Iris pigment epithelial cell (primary cell): ENCODE measurements at places on chromosomes 3 and 15.

GRCh38 chr3:66863205-66864111, 134.6 kb upstream of the KBTBD8 start:
- no peak for DNase-seq

DNA sequence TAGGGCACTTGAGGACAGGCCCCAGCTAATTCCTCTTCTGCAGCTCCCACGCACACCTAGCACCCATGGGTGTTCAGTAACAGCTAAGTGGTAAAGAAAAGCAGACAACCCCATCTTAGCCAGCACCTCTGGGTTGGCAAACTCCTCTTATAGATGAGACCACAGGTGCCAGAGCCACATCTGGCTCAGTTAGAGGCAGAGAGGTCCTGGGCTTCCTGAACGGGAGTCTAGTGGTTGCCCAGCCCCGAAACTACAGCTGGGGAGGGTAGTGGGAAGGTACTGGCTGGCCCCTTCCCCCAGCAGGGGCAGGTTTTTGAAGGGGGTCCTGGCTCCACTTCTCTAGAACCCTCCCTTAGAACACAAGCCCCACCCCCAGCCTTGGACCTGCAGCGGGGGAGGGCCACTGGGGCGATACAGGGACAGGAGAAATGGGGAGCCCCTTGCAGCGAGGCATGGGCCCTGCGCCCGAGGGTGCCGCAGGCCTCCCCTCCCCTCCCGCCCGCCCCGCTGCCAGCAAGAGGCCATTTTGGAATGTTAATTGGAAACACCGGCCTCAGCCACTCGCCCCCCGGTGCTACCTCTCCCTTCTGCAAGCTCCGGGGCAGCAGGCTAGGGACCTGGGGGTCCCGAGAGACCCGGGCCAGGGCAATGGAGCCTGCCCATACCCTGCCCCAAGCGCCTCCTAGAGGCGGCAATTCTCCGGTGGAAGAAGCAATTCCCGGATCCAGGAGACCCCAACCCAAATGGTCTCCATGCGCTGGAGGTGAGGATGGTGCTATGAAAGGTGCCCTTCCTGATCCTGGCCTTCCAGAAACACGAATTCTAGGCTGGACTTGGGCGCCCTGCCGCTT, 1.5 kb downstream of the DUSP7 start:
- no peak for DNase-seq

- DNase-seq = no peak
These were observed 44.9 kb downstream of the CD86 start for GRCh38 chr3:122100083-122100482.

DNA sequence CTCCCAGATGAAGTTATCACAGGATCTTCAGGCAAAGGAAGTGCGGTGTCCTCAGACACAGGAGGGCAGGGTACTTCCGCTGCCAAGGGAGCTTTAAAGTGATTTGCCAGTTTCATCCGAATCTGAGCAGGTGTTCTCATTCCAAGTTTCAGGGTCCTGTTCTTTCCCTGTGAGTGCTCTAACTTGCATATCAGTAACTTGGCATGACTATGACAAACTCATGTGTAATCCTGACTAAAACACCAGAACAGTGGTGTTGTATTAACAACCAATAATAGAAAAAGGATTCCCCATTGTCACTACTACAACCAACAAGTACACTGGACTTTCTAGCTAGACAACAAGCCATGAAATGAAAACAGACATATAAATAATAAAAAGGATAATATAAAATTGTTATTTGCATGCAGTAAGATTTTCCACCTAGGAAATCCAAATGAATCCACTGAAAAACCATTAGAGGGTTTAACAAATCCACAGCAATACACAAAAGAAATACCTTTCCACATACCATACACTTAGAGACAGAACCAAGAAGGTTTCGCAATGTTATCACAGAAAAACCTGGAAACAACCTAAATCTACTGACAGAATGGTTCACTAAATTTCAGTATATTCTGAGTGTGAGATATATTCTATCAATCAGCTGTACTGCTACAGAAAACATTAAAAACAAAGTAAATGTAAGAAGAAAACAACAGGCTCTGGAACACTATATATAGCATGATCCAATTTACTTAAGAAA, 40.9 kb upstream of the RPL35A start:
- peak; percentile 28 for DNase-seq

DNA sequence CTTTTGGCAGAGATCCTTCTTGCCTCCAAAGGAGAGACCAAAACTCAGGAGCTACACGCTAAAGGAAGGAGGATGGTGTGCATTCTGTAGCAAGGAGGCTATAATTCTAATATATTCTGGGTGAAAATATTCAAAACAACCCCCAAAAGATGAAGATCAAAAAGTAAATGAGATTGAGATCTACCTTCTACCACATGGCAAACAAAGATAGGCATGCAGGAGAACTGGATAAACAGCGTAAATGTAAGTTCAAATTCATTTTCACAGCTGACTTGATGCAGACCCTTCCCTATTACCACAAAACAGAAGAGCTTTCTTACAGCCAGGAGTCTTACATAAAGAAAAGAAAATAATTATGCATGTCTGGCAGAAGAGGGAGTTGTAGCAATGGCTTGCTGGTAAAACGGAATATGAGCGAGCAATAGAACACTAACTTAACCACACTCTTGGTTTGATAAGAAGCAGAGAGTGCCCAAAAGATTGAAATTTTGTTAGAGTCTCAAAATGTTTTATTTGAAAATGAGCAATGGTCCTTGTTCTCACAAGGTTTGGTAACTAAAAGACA, 272.7 kb downstream of the MECOM start:
- no peak for DNase-seq

DNA sequence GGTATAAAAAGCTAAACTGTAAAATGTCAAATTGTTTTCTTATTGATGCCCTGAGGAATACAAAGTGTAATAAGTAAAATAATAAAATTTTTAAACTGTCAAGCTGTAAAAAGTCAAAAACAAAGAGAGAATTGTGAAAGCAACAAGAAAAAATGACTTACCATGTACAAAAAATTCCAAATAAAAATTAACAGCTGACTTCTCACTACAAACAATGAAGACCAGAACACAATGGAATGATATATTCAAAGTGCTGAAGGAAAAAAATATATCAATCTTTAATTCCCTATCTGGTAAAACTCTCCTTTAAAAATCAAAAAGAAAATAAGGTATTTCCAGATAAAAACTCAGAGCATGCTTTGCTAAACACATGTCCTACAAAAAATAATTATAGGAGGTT, 883.5 kb downstream of the IGSF11 start:
- no peak for DNase-seq

DNA sequence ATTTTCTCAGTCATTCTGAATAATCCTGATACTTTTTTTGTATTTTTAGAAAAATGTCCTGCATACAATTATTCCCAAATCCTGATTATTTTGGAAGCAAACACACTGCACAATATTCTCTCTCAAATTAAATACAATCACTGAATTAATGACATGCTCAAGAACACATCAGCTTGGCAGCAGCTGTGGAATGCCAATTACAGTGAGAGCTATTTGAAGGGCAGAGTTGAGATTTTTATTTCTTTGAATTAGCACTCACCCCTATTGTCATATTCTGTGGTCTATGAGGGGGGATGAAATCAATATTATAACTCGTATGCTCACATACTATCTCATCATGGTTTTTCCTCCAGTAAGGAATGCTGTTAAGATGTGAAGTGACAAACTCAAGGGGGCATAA, 312.2 kb downstream of the CNTN3 start:
- no peak for DNase-seq

DNA sequence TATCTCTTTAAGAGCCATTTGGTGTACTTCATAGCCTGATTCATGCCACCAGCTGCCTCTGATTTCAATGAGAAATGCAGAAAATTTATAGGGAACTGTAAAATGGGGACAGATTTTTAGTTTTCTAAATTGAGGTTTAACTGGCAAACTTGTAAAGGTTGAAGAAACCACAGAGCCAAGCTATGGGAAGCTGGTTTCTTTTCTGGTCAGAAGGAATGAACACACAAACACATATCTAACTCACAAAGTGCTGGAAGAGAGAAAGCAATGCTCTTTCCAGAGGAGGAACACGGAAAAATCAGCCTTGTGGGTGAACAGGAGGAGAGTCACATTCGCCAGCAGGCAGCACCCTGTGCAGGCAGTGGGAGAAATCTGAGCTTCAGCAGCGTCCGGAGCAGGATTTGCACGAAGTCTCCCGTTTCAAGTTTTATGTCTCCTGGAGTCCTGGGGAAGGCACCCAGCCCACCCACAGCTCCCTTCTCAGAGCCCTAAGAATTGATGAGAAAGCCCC, 481 bp downstream of the MASP1 start:
- peak; percentile 54 for DNase-seq

GRCh38 chr3:125245521-125245920, 33.0 kb upstream of the SLC12A8 start:
- DNase-seq = peak; percentile 47

DNA sequence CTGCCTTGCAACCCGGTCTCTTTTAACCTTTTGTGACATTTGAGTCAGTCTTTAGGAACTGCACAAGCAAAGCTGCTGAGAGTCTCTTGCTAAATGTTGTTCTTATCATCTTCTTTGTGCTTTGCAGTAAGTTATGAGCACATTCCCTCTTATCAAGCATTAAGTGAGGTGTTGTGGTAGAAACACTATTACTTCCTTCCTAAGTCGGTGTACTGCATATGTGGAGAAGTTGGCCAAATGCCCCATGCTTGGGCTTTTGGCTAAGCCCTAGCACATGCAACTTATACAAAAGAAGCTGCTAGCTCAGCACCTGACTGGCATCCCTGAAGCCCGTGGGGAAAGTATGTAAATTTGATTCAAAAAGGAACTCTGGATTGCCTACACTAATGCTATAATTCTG, 136.5 kb upstream of the RBMS3 start:
- DNase-seq = peak; percentile 28

- no peak for DNase-seq
These were observed 21.4 kb downstream of the SIAH2 start for GRCh38 chr3:150741497-150742140.

DNA sequence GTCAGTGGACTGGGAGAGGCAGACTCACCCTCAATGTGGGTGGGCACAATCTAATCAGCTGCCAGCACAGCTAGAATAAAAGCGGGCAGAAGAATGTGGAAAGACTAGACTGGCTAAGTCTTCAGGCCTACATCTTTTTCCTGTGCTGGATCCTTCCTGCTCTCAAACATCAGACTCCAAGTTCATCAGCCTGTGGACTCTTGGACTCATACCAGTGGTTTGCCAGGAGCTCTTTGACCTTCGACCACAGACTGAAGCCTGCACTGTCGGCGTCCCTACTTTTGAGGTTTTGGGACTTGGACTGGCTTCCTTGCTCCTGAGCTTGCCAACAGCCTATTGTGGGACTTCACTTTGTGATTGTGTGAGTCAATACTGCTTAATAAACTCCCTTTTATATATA, 68.0 kb downstream of the CNTN3 start:
- no peak for DNase-seq

DNA sequence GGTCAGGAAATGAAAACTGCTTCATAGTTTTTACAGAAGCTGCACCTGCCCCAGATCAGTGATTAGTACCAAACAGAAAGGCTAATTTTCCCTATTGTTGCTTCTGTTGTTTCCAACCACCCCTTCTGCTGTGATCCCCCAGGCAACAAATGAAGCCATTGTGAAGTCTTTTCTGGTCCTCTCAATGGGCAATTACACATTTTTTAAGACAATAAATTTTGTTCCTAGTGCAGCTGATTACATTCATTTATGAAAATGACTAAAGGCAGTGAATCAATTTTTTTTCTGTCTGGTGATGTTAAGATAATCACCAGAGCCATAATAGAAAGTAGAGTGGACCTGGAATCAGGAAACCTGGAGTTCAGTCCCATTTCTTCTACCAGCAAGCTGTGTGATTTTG, 32.7 kb downstream of the GLDN start:
- DNase-seq = no peak

DNA sequence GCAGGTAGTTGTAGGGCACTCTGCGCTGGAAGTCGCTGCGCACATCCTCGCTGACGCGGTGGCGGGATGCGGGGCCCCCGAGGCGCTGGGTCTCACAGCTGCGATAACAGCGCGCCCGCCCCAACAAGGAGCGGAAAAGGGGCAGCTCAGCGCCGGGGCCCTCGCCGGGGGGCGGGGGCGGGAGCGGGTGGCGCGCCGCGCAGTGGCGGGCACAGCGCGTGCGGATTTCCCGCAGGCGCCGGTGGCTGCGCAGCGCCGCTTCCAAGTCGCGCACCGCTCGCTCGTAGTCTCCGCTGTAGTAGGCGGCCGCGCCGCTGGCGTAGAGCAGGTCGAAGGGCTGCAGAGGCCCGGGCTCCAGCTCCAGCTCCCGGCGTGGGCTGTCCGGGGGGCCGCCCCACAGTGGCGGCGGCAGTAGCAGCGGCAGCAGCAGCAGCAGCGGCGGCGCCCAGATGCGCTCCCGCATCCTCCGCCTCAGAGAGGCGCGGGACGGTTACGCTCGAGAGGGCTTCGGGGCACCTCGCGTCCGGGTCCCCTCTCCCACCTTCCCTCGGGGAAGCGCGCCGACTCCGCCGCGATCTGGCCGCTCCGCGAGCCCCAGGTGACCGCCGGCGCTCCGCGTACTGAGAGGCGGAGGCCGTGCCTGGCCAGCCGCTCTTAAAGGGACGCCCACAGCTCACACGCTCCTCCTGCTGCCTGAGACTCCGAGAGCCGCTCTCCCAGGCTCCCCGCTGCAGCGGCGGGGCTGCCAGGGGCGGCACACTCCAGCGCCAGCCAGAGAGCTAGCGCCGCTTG, at the start of gene P3H2:
Gene P3H2, minus strand, starts transcription at position 629 of the 792 bp plus-strand sequence. Its CDS starts 166 bp downstream, at position 463.
- peak; percentile 96 for DNase-seq

- DNase-seq = no peak
These were observed 27.5 kb downstream of the BHLHE40 start for GRCh38 chr3:5006755-5007202.

- DNase-seq = peak; percentile 60
These were observed 95.1 kb downstream of the LRIG1 start for GRCh38 chr3:66405701-66406091.

DNA sequence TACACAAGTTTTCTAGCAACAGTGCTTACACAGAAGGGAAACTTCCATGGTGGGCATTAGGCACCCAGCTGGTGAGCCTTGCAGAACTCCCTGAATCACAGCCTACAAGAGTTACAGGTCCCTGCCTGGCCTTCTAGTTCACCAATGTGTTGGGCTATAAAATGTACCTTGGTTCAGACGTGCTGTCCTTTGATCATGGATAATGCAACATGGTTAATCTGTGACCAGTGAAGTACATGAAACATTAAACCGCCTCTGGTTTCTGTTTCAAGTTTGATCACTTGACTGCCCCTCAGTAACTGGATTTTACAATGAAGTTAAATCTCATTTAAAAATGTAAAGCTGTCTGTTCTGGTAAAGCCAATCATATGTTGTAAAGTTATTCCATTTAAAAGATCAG, 51.8 kb downstream of the FMN1 start:
- no peak for DNase-seq

DNA sequence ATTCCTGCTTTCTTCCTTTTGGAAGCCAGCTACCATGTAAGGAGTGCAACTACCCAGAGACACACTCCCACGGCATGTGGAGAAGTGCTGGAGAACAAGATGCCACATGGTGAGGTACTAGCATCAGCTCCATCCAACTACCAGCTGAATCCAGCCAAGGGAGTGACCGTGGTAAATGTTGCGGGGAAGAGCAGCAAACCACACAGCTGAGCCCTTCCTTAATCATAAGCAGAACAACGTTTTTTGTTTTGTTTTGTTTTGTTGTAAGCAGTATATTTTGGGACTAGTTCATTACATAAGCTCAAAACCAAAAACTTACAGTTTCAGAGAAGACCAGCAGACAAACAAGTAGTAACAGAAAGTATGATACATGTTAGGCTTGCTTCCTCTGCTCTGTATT, 212.6 kb upstream of the ATP10A start:
- no peak for DNase-seq
